ENCODE measurements at places on chromosomes 2 and 18.

GRCh38 chr18:47754311-47755101 lies 176.0 kb downstream of the SMAD2 start:
- DNase-seq = no peak

GRCh38 chr2:14722904-14723570 lies 90.5 kb downstream of the LRATD1 start:
- no peak for DNase-seq

DNA sequence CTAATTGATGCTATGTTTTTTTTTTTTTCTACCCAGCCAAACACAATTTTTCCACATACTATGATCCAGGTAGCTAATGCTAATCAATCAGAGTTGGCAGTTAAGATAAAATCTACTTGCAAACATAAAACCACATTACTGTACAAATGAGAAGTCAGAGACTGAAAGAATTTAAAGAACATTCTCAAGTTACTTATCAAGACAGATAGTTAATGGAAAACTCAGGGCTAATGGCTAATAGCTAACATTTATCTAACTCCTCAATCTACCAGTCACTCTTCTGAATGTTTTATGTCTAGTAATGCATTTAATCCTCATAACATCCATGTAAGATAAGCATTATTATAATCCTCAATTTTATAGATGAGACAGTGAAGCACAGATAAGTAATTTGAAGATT lies 537.6 kb upstream of the SETBP1 start:
- no peak for DNase-seq

DNA sequence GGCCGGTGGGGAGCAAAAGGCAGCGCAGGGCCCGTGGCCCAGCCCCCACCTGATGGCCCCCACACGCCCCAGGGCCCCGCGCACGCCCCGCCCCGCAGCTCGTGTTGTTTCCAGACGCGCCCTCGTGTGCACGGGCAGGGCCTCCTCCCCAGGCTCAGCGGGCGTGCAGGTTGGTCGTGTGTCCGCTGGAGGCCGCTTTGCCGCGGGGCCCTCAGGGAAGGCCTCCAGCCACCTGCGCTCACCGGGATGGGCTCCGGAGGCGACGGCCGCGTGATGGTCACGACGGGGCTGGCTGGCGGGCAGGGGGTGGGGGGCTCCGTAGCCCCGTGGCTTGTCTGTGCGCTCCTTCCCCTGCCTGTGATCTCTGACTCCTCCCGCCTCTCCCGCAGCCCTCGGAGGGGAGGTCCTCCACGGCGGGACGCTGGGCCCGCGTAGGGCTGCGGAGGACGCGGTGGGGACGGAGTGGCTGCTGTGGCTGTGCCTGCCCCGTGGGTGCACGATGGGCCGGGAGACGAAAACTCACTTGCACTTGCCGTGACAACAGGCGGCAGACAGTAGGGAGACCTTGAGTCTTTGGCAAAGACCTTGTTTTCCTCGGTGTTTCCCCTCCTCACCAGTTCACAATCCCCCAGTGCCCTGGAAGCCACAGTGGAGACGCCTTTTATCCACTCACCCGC lies 67.1 kb downstream of the RTP5 start:
- DNase-seq = no peak

DNA sequence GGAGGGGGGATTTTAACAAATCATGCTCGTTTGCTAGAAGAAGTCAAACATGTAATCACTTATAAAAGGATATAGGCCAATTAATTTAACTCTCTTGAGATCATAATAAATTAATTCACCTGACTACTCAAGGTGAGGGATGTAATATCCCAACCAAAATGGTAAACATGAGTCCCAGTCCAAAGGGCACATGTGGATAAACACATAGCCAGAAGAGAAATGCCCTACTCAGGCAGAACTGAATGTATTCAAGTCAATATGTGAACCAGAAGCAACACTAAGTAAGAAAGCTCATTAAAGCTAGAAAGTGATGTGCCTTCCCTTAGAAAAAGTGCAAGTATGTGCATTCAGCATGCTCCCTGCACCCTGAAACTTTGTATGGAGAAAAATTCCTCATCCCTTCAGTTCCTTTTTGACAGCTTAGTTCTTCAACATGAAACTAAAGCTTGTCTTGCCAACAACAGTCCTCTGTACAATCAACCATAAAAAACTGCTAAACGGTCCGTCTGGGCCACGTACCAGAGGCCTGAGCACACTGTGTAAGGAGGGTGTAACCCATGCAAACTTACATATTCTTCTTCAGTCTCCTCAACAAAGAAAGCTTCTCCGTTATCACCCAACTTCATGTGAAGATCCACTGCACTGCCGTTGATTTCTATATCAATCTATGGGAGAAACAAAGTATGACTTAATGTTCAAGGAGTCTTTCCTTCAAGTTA lies 58.9 kb downstream of the LPIN2 start:
- no peak for DNase-seq

DNA sequence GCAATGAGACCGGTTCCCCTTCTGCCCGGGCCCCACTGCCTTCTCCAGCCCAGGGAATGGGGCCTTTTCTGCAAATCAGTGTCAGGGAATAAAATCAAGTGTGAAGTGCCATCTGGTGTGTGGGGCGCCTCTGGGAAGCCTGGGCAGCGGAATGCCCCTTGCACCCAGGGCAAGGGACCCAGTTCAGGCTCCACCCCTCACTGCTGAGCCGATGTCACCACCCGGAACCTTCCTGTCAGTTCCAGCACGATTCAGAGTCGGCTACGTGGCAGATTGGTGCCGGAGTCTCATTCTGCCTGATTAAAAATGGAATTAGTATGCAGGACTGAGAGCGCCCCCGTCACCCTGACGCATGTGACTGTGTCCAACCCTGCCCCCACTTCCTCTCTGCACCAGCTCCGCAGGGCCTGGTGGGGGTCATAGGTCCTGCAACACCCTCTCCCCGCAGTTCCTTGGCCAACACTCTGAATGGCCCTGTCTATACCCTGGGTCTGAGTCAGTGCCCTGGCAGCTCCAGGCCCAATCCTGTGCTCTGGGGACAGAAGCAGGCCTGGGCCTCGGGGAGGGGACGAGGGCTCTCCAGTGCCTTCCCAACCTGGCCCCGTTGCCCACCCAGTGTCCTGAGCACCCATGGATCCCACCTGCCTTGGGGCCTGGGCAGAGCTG lies 8.2 kb upstream of the ALPI start:
- DNase-seq = no peak

DNA sequence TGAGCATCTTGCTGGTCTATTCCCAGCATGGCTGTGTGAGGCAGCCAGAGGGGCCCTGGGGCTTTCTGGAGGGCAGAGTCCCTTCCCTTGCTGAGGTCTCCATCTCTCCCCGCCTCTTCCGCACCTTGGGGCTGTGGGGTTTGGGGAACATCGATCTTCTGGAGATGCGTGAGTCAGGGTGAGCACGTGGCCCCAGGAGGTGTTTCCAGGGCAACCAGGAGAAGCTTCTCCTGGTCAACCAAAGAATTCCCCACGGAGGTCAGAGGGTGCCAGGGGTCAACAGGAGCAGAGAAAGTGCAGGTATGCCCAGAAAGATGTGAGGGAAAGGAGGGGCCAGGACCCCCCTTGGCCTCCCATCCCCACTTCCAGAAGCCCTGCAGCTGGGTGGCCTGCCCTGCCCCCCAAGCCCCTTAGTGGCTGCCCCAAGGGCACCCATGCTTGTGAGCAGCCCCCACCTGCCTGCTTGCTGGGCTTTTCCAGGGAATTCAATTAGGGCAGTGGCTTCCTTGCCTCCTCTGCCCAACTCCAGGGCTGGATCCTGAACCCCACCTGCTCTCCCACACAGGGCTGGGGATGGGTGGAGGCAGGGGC lies 2.8 kb upstream of the PROM2 start:
- DNase-seq = no peak

- no peak for DNase-seq
Measured at GRCh38 chr18:5937121-5937520, 41.8 kb upstream of the TMEM200C start.

- DNase-seq = no peak
Measured at GRCh38 chr2:178271629-178272333, 77.5 kb downstream of the OSBPL6 start.

- no peak for DNase-seq
Measured at GRCh38 chr2:45769854-45770576, 118.5 kb downstream of the PRKCE start.

DNA sequence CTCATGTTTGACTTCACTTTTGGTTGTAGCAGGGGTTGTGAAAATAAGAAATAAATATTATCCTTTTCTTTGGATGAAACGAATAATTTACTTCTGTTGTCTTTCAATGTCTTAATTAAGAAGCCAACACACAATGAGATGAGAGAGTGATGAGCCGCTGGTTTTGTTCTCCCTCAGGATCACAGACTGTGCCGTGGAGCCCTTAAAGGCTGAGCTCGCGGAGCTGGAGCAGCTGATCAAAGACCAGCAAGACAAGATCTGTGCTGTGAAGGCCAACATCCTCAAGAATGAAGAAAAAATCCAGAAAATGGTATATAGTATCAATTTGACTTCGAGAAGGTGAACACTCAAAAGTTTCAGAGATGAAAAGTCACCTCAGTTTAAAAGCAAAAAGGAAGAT lies 28.1 kb upstream of the ASB1 start:
- no peak for DNase-seq

- DNase-seq = no peak
Measured at GRCh38 chr2:200728630-200729029, 83.1 kb upstream of the BZW1 start.

DNA sequence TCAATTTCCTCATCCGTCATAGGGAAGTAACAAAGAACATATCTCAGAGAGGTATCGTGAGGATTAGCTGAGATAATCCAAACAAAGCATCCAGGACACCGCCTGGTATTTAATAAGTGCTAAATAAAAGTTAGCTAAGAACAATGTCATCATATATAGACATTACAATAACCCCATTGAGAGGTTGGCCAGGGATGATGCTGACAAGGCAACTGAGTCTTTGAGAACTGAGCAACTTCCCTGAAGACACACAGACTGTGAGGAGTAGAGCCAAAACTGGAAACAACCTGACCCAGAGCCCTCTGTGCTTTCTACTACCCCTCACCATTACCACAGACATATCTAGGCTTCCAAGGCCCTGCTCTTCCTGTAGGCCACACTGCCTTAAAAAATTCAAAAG lies 1.6 kb upstream of the DCTN1 start:
- no peak for DNase-seq

DNA sequence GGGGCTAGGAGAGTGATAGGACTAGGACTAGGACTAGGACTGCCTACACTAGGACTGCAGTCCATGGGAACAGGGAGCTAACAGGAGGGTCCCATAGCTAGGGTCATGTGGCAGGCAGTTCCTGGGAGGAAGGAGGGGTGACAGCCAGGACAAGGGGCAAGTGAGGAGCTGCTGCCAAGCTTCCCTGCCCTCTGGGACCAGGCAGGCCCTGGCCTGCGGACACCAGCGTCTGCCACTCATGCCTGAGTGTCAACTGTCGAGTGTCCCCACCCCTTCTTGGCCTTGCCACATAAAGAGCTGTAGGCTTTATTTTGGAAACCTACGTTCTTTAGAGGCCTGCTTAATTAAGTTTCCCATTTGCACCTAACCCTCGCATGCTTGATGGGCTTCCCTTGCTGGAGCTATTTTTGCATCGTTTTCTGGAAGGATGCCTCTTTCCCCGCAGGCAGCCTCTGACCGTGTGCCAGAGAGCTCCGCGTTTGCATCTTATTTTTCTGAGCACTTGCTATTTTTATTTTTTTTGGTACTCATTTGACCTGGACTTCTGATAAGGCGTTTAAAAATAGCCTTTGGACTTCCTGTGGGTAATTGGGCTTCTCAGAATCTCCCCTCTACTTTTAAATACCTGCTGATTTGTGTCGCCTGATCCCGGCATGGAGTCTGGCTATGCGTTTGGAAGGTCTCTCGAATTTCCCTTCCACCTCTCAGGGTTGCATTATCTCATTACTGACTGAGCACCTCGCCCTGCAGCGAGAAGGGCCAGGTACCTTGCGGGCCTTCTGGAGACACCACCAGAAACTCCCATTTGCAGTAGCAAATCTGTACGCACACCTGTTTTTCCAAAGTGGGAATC lies 66.4 kb downstream of the SH3RF3 start:
- DNase-seq = no peak

GRCh38 chr2:223328578-223328977 lies 273.6 kb downstream of the SCG2 start:
- DNase-seq = no peak

DNA sequence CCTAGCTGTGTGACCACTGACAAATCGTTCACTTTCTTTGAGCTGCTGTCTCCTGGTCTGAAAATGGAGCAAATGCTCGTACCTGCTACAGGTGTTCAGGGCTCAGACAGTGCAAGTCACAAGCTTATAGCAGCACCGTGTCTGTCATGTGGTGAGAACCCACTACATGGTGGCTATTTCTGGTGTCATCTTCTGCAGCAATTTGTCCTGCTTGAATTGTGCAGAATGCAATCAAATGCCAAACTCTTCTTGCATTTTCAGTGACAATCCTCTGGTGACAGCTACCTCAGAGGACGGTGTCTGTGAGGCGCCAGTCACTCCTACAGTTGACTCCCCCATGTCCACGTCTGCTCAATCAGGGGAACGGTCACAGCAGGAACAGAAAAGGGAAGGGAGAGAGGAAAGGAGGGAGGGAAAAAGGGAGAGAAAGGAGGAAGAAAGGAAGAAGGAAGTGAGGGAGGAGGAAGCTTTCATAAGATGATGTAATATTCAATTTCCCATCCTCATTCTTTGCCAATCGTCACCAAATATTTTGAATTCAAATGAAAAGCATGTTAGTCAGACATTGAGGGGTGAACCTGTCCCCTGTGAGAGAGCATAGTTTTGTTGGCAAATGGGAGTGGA lies 122.2 kb downstream of the BCL2 start:
- no peak for DNase-seq

GRCh38 chr2:112885506-112885902 lies 25.5 kb upstream of the IL37 start:
- no peak for DNase-seq

- no peak for DNase-seq
Measured at GRCh38 chr2:222000326-222000725, 298.5 kb downstream of the PAX3 start.

DNA sequence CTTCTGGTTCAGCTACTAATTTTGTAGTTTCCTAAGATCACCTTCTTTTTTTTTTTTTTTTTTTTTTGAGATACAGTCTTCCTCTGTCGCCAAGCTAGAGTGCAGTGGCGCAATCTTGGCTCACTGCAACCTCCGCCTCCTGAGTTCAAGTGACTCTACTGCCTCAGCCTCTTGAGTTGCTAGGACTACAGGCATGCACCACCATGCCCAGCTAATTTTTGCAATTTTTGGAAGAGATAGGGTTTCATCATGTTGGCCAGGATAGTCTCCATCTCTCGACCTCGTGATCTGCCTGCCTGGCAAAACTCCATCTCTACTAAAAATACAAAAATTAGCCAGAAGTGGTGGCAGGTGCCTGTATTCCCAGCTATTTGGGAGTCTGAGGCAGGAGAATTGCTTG lies 301.5 kb upstream of the TFPI start:
- DNase-seq = no peak

DNA sequence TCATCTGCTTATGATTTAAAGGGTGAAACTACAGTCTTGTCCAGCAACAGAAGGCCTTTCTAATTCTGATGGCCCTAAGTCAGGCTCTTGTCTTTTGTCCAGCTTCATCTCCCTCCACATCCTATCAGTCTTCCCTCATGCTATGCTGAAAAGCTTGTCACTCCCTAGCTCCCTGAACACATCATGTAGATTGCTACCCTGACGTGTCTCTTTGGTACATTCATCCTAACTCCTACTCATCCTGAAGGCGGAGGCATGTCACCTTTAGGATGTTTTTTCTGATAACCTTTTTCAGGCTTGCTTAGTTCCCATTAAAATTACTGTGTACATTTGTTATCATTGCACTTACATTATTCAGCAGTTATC lies 78.4 kb upstream of the ARL5A start:
- DNase-seq = no peak

GRCh38 chr2:64063454-64063853 lies 44.2 kb upstream of the VPS54 start:
- DNase-seq = no peak

GRCh38 chr2:121881038-121881437 lies 125.6 kb downstream of the TSN start:
- no peak for DNase-seq

Measured in Panc1 (cell line).